Foreskin keratinocyte (primary cell): ENCODE measurements at places on chromosomes 11 and 22. TPM values are rescaled to one million over a fixed set of nuclear protein-coding genes. Genes with fewer than 3 reads are reported as not detected.

Gene SLC22A25
- total RNA-seq = not detected in 2 replicates

Gene PAX6
- not detected in 2 replicates for total RNA-seq

Gene OR56A3
- total RNA-seq = not detected in 2 replicates

Gene LRRC55
- total RNA-seq = not detected in 2 replicates

Gene AQP11
- total RNA-seq = 0.17 and 0.18 TPM in 2 replicates

Gene GGTLC3
- not detected in 2 replicates for total RNA-seq

Gene ARHGAP8
- 15.8 and 16.5 TPM in 2 replicates for total RNA-seq

Gene HTATIP2
- 24.2 and 26.7 TPM in 2 replicates for total RNA-seq

Gene LMNTD2
- total RNA-seq = 0.92 and 0.95 TPM in 2 replicates

- DNase-seq = peak; percentile 80
Measured at GRCh38 chr11:45089676-45090499, 56.6 kb upstream of the PRDM11 start.

DNA sequence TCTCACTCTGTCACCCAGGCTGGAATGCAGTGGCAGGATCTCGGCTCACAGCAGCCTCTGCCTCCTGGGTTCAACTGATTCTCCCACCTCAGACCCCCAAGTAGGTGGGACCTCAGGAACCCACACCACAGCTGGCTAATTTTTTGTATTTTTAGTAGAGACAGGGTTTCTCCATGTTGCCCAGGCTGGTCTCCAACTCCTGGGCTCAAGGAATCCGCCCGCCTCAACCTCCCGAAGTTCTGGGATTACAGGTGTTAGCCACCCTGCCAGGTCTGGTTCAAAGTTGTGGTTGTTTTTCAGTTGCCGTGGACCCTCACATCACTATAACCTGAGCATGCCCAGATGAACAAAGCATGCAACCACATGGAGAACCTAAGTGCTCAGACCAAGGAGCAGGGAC is 13.0 kb upstream of the RAB39A start:
- DNase-seq = no peak

GRCh38 chr11:2813141-2813908 is 72.2 kb downstream of the CDKN1C start:
- DNase-seq = no peak

DNA sequence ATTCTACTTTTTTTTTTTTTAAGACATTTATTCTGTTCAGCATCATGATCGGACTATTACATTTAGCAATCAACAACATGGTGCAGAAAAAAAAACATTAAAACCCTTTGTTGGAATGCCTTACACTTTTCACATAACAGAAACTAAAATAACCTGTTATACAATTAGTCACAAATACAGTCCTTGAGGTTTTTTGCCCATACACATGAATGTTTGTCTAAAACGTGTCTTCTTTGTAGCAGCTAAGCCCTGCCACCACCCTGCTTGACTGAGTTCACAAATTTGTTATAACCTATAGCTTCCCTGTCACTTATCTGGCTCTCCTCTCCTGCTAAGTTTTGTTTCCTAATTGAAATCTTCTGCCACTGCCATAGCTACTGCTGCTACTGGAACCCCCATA is 75.4 kb upstream of the ARHGAP20 start:
- DNase-seq = no peak

DNA sequence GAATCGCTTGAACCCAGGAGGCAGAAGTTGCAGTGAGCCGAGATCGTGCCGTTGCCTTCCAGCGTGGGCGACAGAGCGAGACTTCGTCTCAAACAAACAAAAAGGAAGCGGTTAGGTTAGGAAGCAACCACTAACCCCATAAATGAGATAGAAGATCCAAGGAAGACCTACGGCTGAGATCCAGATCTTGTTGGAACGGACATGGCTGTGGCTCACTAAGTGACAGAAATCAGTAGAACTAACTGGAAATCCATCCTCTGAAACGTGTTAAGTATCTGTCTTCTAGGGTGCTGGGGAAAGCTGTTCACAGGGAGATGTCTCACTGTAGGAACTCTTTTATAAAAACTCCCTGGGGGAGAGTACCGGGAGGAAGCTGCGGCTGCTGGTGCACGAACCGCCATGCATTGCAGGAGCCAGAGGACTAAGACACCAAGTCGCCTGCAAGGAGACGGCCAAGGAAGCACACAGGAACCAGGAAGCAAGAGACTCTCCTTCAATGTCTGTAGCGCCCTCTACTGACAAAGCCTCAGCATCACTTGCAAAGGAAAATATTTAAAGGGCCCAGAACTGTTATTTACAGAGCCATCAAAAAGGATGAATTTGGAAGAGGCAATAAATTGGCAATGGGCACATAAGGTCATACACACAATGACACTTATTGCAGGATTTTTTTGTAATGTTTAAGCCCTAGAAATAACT is 16.9 kb upstream of the SPTY2D1 start:
- no peak for DNase-seq

GRCh38 chr11:88119561-88119960 is 55.7 kb downstream of the RAB38 start:
- no peak for DNase-seq

DNA sequence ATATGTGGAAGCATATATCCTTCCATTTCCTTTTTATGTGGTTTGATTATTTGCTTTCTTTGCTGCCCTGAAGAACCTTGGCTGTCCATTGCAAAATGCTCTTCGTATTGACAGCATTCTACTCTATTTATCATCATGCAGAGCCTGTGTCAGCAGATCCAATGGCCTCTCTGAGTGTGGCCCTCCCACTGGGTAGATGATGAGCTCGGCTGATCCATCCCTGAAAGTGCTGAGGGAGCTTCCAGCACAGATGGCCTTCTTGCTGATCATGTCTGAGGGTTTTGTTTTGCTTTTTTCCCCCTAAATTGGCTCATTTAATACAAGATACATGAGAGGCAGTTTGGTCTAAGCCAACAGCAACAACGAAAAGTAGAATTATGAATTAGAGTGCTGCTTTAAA is 181.0 kb downstream of the GRIA4 start:
- no peak for DNase-seq

- no peak for DNase-seq
Measured at GRCh38 chr22:47593911-47594311, 831.5 kb downstream of the TBC1D22A start.

- DNase-seq = no peak
Measured at GRCh38 chr11:45209000-45209879, 62.8 kb downstream of the PRDM11 start.

DNA sequence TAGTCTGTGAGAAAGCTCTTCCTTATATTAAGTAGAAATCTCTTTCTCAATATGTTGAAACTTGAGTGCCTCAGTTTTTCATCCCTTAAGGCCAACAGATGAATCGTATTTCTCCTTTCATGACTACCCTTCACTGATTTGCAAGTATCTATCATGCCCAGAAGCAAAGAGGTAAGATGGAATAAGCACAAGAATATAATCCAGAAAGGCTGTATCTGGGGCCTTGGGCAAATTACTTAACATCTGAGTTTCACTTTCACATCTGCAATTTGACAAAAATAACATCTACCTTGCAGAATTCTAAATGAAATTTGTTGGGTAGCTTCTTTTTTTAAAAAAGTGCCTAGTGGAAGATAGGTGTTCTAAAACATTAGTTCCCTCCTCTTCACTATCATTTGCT is 552.4 kb upstream of the ANO5 start:
- no peak for DNase-seq

- no peak for DNase-seq
Measured at GRCh38 chr11:126510621-126511370, 155.3 kb downstream of the ST3GAL4 start.

- DNase-seq = no peak
Measured at GRCh38 chr11:125593114-125593820, 615 bp downstream of the STT3A start.

DNA sequence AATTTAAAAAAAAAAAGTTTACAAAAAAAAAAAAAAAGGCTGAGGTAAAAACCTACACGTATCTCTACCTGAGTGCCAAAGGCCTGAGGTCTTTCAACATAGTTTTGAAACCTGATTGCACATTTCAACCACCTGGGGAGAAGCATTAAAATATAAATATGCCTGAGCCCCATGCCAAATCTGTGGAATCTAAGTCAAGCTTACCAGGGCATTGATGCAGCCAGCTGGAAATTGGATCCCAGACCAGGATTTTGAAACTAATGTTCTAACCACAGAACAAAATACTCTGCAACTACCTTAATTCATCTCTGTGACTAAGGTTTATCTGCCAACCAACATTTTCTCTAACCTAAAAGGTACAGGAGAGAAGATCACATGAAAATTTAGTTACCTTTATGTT is 38.8 kb upstream of the CHRNA10 start:
- no peak for DNase-seq

DNA sequence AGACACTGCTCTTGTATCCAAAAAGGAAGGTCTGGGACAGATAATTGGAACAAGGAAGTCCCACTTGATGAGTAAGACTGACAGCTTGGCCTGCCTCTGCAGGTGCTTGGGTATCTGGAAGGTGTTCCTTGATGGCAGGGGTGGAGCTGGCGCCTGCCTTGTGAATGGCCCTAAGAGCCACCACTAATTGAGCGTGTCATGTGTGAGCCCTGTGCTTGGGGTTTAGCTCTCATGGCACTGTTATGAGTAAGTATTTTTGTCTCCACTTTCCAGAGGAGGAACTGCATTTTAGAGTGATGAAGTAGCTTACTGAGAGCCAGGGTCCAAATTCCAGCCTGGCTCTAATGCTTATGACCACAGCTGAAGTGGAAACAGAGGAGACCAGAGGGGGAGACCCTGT is 71.2 kb upstream of the NECTIN1 start:
- DNase-seq = no peak
